ENCODE measurements at places on chromosomes 3 and 15.

- H3K4me1 ChIP-seq = no peaks in the 10 kb centered on the region
- H3K27me3 ChIP-seq = no peaks in the 10 kb centered on the region
- H3K27ac ChIP-seq = no peak overlapping the region
- H3K4me3 ChIP-seq = no peak overlapping the region
These were observed 54.0 kb upstream of the EIF5A2 start for GRCh38 chr3:170962411-170962810.

DNA sequence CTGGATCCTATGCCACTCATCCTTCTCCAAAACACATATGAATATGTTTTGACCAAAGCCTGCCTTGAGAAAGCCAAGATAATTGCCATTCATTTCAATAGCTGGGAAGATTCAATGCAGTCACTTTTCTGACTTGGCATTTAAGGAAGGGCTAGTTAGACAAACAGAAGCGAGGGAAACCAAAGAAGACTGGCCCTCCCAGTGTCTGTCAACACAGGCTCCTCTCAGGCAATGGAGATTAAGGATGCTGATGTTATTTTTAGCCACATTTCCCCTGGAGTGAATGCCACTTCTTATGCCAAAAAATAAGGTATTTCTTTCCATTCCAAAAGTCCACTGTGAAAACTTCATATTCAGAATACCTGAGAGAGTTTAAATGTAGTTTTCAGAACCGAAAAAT, 101.7 kb downstream of the P3H2 start:
- no peak overlapping the region for H3K4me3 ChIP-seq
- H3K4me1 ChIP-seq = peaks cover 5% of the 10 kb centered on the region
- no peaks in the 10 kb centered on the region for H3K27me3 ChIP-seq
- no peak for DNase-seq
- H3K36me3 ChIP-seq = no peaks in the 10 kb centered on the region
- no peak overlapping the region for H3K27ac ChIP-seq

DNA sequence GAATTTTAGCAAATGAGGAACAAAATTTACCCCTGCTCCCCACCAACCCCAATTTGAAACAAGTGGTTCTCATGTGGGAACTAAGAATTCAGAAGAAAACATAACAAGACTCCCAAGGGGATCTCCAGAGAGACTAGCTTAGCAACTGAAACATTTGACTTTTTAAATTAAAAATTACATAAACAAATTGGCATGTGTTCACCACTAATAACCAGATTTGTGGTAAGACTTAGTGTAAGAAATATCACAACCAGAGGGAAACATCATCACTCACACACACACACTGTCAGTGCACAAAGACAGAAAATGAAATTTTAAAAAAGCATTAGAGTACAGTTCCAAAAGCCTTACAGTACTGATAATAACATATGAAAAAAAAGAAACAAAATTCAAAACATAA, 348.8 kb downstream of the CGGBP1 start:
- H3K27ac ChIP-seq = no peak overlapping the region
- no peaks in the 10 kb centered on the region for H3K4me1 ChIP-seq
- no peaks in the 10 kb centered on the region for H3K27me3 ChIP-seq
- no peaks in the 10 kb centered on the region for H3K36me3 ChIP-seq
- DNase-seq = no peak
- H3K4me3 ChIP-seq = no peak overlapping the region

DNA sequence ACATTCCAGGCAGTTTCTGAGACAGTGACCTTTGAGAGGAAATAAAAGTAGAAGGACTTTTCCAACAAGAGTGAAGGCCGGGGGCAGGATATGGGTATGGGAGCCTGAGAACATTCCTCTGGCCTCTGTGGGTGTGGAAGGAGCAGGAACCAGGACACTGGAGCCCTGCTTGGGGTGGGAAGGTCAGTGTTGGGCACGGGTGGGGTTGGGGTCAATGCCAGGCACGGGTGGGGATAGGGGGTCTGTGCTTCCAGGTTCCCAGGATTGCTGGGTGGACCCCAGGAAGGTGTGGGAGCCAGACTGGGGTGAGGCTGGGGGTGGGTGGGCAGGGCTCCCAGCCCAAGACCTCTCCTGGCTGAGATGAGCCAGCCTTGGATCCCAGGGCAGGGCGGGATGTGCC, 163.5 kb downstream of the NSMCE3 start:
- H3K4me1 ChIP-seq = peaks cover 7% of the 10 kb centered on the region
- H3K36me3 ChIP-seq = no peaks in the 10 kb centered on the region
- no peak overlapping the region for H3K27ac ChIP-seq
- DNase-seq = no peak

- no peaks in the 10 kb centered on the region for H3K4me1 ChIP-seq
- no peaks in the 10 kb centered on the region for H3K36me3 ChIP-seq
- DNase-seq = no peak
- no peak overlapping the region for H3K27ac ChIP-seq
- no peak overlapping the region for H3K4me3 ChIP-seq
These were observed 10.5 kb downstream of the ELP6 start for GRCh38 chr3:47503033-47503432.

DNA sequence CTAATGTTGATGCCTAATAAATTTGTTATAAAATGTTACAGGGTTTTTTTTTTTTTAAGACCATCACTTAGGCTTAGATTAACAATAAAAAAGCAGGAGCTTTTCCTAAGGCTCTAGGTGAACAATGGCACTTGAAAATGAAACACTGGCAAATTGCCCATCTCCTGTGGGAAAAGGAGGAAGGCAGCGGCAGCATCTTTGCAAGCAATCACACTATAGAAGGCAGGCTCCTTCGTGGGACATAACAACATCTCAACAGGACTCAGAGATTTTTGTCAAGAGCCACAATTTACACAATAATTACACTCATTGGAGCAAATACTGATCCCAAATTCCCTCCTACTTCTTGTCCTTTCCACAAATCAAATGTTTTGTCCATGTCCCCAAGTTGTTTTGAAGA, 646.7 kb downstream of the ROBO2 start:
- no peak for DNase-seq
- no peak overlapping the region for H3K4me3 ChIP-seq
- H3K36me3 ChIP-seq = no peaks in the 10 kb centered on the region
- H3K27me3 ChIP-seq = no peaks in the 10 kb centered on the region
- no peak overlapping the region for H3K27ac ChIP-seq
